ENCODE measurements at places on chromosomes 7 and 10.
A peak's percentile ranks its signal among the peaks of the same experiment; 100 is the strongest.

GRCh38 chr7:7136466-7137381 is 45.6 kb upstream of the C1GALT1 start:
- no peak for DNase-seq

DNA sequence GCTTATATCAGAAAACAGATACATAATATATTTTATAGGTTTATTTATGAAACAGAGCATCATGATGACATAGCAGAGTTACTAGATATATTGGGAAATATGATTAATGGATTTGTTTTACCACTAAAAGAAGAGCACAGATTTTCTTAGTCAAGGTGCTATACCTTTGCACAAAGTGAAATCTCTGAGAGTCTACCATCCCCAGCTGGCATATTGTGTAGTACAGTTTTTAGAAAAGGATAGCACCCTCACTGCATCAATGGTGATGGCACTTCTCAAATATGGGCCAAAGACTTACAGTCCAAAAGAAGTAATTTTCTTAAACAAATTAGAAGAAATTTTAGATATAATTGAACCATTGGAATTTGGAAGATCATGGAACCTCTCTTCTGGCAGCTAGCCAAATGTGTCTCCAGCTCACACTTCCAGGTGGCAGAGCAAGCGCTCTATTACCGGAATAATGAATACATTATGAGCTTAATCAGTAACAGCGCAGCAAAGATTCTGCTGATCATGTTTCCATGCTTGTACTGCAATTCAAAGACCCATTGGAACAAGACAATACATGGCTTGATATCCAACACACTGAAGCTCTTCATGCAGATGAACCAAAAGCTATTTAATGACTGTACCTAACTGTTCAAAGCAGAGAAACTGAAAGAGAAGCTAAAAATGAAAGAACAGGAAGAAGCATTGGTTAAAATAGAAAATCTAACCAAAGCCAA is 21.9 kb upstream of the CREB3L2 start:
- no peak for DNase-seq

GRCh38 chr10:96319754-96320474 is 15.7 kb downstream of the DNTT start:
- DNase-seq, result no peak

GRCh38 chr10:34697351-34698247 is 117.5 kb downstream of the PARD3 start:
- DNase-seq, result no peak

GRCh38 chr7:129095258-129095657 is 40.3 kb upstream of the TNPO3 start:
- no peak for DNase-seq

DNA sequence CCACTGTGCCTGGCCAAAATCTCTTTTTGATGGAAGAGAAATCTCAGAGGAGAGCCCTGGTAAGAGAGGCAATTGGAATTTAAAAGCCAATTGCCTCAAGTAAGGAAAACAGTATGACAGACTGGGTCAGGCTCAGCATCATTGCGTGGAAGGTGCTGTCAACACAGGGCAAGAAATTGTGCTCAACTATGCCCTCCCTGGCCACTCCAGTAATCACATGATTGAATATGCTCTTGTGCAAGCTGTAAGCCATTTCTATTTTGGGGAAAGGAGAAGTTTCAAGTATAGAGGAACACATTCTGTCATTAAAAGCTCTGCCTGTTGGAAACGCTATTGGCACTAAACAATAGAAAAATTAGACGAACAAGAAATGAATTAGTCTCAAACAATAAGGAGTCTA is 1127.7 kb downstream of the REEP3 start:
- no peak for DNase-seq

DNA sequence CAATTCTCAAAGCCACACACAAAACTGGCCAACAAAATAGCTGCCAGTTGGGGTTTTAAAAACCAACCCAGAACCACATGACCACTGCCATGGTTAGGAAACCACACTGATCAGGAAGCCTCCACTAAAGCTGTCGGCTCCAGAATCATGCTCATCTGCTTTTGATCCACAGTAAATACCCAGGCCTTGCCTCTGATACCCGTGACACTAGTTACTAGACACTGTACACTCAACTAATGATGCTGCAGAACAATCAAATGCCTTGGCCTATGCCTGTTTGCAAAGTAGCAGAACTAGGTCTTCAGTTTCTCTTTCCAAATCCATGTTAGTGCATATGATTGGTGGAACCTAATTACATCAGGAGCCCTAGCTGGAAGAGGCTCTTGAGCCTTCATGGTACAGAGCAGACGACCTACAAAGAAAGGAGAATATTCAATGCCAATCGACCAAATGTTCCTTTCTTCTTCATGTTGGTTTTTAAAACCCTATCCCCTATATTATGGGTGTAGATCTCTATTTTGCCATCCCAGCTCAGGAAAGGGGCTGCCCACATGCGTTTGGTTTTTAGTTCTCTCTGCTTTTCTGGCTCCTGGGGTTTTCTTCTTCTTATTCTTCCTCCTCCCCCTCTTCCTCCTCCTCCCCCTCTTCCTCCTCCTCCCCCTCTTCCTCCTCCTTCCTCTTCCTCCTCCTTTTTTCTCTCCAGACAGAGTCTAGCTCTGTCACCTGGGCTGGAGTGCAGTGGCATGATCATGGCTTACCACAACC is 76.6 kb downstream of the CNNM2 start:
- DNase-seq, result no peak

- no peak for DNase-seq
These were observed 8.7 kb downstream of the STARD3NL start for GRCh38 chr7:38186593-38187314.

DNA sequence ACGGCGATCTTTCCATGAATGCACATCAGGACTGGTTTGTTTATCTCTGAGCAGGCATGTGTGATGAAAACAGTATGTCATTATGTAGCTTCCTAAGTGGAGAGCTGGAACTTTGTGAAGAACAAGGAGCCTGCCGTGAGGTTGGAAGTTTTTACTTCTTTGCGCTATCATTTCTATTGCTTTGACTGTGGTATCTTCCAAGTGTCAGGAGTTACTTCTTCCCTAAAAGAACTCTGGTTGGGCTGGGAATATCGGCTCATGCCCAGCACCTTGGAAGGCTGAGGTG is 167.4 kb upstream of the AHR start:
- DNase-seq, result no peak

GRCh38 chr7:92461027-92462003 is 14.0 kb downstream of the GATAD1 start:
- peak; percentile 26 for DNase-seq

DNA sequence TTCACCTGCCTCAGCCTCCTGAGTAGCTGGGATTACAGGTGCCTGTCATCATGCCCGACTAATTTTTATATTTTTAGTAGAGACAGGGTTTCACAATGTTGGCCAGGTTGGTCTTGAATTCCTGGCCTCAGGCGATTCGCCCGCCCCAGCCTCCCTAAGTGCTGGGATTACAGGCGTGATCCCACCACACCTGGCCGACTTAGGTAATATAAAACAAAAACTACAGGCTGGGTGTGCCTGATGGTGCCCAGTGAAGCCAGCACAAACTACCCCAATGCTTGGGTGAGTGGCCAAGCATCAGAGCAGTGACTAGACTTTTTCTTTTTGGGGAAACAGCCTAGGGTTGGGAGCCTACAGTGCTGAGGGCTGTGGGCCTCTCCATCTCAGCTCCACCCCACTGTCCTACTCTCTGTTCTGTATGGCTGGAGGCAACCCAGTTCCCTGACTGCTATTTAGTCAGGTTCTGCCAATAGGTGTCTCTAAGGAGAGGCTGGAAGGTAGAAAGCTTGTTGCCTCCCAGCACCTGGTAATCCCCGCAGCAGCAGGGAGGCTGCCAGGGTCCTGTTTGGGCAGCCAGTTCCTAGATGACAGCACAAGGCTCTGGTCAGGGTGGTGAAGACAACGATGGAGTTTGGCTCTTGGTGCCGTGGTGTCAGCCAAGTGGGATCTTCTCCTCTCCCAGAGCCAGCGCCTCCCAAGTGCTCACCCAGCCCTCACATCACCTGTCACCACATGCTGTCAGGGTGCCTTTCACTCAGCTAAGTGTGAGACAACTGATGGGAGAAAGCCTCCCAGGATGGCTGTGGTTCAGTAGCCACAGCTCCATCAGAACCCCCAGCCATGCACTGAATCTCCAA is 10.4 kb upstream of the NACAD start:
- no peak for DNase-seq

- no peak for DNase-seq
These were observed 829.3 kb upstream of the IGFBP3 start for GRCh38 chr7:46750321-46750865.

DNA sequence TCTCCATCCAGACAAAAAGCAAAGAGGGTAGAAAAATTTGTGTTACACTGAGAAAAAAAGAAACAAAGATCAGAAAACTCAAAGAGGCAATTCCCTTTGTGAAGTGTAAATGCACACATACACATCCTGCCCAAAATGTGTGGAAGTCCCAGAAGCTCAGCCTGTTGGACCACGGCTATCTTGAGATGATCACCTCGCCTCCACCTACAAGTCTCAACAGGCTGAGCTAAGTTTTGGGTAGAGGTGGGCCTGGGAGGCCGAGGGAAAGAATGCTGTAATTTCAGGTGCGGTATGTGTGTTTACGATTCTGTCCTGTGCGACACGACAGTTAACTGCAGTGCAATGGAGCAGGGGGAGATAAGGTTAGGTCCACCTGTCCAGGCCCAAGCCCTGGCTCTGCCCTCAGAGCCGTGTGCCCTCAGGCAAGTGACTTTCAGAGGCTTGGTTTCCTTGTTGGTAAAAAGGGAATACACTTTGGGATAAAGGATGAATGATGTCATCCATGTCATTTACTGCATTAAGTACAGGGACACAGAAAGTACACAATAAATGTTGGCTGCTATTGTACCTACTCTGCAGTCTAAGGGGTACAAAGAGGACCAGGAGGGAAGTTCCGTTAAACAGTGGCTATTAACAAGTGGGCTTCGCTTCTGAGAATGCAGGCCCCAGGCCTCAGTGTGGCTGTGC is 67.3 kb downstream of the AFAP1L2 start:
- DNase-seq, result no peak

DNA sequence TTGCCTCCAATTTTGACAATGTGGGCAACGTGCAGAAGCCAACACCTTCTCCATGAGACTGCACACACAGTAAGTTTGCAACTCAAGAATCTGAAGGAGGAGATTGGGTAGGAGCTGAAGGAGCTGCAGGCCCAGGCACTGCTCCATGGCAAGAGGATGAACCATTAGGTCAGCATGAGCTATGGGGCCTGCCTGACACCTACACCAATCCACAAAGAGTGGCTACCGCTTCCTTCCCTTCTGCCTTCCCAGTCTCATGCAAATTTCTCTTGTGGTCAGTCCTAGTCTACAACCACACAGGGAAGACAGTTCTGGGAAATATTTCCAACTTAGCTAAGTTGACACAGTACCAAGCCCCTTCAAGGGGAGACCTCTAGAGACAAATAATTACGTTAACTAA is 142.0 kb upstream of the ADO start:
- DNase-seq, result no peak

DNA sequence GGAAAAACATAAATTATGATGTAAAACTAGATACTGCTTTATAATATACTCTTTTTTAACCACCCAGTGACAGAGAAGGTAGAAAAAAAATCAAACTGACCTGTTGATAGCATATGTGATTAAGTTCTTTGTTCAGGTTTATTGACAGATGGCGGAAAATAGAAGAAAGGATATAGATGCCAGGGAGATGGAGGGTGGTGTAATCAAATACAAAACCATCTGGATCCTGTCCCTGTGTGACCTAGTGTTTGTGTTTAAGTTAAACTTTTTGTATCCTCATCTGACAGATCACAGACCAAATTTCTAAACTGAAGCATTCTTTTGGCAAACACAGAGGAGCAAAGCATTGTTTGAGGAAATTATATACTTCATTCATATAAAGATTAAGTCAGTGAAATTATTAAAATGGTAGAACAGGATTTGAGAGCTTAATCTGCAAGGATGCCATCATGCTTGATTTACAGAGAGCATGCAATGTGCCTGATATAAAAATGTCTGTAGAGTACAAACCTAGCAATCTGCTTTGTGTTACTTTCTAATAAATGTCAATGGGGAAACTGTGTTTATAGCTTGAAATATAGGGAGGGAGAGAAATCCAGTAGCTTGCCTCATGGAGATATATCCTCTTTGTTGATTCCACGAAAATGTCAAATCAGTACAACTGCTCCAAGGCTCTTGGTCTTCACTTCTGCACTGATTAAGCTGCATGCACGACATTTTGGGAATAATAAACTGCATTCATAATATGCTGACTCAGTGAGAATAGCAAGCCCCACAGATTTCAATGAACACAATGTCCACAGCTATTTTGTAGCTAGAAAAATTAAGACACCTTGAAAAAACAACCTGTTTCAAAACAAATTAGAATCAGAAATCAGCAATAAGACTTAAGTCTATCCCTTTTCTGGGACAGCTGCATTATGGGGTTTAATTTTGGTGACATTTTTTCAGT is 39.0 kb downstream of the SEM1 start:
- no peak for DNase-seq

- no peak for DNase-seq
These were observed 28.8 kb downstream of the TSPAN15 start for GRCh38 chr10:69480068-69480412.
